ENCODE measurements at places on chromosomes 3 and 15. TPM values are rescaled to one million over a fixed set of nuclear protein-coding genes. Genes with fewer than 3 reads are reported as not detected.

Gene FBXO40
- not detected for polyA plus RNA-seq

DNA sequence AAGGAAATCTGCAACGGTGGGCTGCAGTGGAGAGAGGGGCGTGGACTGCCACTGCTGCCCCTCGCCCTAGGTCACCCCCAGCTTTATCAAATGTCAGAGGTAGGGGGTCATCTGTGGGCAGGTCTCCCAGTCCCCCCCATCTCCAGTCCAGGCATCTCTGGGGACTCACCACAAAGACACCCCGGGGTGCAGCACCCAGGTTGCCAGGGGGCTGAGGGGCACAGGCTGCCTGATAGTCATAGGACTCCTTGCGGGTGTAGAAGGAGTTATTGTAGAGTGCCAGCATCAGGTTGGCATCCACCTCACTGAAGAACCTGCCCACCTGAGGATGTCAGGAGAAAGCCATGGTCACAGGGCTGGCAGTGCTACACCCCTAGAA, 6.5 kb upstream of the TMEM115 start:
- DNase-seq, result no peak

Gene MLF1
- polyA plus RNA-seq, result 9.4 TPM

Gene TMCO5A
- not detected for polyA plus RNA-seq

- DNase-seq, result peak; percentile 34
These were observed 15.5 kb upstream of the PPP1R2 start for GRCh38 chr3:195558602-195559001.

Gene SLC15A2
- polyA plus RNA-seq, result 0.10 TPM

Gene ZMYND10
- polyA plus RNA-seq, result 0.83 TPM

DNA sequence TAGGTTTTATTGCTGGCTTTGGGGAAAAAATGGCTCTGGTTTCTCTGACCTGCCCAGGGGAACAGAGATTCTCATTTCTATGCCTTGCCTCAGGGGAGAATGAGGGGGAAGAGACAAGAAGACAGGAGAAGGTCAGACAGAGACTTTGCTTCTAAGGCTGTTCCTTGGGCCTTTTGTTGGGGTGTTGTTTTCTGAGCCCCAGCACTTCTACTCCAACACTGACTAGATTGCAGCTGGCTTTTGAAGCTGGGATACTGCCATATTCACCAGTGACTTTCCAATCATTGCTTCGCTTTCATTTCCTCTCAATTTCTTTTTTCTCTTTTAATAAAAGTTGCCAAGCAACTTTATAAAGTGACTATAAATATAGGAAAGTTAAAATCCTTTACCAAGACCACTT, 143.2 kb upstream of the ARHGEF26 start:
- no peak for DNase-seq

DNA sequence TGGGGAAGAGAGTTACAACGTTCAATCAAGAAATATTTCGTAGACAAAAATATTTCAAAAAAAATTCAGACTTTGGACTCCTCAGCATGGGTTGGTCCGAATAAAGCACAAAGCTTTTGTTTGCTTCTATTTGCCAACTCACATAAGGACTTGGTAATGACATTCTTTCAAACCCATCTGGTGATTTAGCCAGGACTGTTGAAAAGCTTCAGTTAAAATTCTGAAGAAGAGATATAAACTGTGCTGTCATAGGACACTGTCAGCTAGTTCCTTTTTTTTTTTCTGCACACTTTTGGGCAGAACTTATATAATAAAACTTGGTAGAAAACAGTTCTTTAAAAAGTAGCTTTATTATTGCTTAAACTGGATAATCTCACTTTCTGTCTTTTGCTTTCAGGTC, 660.8 kb upstream of the SGO1 start:
- DNase-seq, result no peak

DNA sequence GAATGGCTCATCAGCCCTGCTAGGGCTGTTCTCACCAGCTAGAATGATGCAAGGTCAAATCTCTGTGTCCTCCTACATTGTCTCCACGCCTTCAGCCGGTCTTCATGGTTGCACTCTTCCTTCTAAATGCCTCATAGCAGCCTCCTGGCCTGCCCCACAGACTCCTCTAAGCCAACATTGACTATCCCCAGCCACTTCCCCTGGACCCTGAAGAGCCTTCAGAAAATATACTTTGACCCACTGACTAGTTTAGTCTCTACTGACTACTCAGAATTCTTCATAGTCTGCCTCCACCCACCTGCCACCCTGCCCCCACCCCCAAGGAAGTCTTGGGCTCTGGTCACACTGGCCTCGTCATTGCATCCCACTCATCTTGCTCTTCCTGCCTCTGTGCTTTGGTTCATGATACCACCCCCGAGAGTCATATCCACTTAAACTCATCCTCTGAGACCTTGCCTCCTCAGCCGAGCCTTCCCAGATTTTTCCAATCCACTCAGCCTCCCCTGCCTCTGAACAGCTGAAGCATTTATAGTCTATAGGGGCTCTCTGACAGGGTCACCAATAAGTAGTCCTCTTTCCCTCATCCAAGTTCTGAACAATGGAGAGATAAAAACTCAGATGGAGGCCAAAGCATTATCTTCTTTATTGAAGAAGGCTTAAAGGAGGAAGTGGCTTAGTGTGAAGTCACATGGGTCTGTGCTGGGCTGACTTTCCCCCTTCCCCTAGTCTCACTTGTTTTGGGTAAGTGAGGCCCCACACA, 9.5 kb upstream of the DOCK3 start:
- DNase-seq, result no peak

DNA sequence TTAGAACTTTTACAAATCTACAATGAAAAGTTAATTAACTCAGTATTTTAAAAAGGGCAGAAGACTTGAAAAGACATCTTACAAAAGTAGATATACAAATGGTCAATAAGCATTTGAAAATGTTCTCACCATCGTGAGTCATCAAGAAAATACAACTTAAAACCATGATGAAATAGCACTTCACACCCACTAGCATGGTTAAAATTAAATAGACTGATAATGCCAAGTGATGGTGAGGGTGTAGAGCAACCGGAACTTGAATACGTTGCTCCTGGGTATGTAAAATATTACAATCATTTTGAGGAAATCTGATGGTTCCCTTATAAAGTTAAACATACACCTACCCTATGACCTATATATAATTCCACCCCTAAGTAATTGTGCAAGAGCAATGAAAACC, 319.8 kb upstream of the UMPS start:
- DNase-seq, result no peak

- no peak for DNase-seq
These were observed 458.6 kb upstream of the THRB start for GRCh38 chr3:24953060-24953771.

Gene HES1
- polyA plus RNA-seq, result 152 TPM

Gene TGM5
- polyA plus RNA-seq, result not detected

Measured in SK-N-SH (cell line).